Lung (tissue), 17 donors: ENCODE measurements at places on chromosomes 12 and 14. TPM values are rescaled to one million over a fixed set of nuclear protein-coding genes. Genes with fewer than 3 reads are reported as not detected.
A peak's percentile ranks its signal among the peaks of the same experiment; 100 is the strongest.

The GLIPR1L1 gene
- total RNA-seq, result not detected

The GSG1 gene
- total RNA-seq, result not detected

- peaks cover 14% of the 10 kb centered on the region for H3K4me1 ChIP-seq
- H3K4me3 ChIP-seq, result no peak overlapping the region
- no peak for DNase-seq
- H3K27me3 ChIP-seq, result no peaks in the 10 kb centered on the region
- H3K27ac ChIP-seq, result no peak overlapping the region
These were observed 43.2 kb upstream of the FBRSL1 start for GRCh38 chr12:132446633-132447326.

DNA sequence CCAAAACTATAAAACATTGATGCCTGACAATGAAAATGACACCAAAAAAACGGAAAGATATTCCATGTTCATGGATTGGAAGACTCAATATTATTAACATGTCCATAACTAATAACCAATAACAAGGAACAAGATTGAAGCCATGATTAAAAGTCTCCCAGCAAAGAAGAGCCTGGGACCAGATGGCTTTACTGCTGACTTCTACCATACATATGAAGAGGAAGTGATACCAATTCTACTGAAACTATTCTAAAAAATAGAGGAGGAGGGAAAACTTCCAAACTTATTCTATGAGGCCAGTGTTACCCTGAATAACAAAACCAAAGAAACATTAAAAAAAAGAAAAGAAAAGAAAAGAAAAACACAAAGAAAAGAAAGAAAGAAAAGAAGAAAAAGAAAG is 54.6 kb upstream of the ATF7IP start:
- no peak overlapping the region for H3K27ac ChIP-seq
- no peaks in the 10 kb centered on the region for H3K36me3 ChIP-seq
- no peaks in the 10 kb centered on the region for H3K4me1 ChIP-seq
- H3K4me3 ChIP-seq, result no peak overlapping the region
- H3K27me3 ChIP-seq, result no peaks in the 10 kb centered on the region
- no peak for DNase-seq

DNA sequence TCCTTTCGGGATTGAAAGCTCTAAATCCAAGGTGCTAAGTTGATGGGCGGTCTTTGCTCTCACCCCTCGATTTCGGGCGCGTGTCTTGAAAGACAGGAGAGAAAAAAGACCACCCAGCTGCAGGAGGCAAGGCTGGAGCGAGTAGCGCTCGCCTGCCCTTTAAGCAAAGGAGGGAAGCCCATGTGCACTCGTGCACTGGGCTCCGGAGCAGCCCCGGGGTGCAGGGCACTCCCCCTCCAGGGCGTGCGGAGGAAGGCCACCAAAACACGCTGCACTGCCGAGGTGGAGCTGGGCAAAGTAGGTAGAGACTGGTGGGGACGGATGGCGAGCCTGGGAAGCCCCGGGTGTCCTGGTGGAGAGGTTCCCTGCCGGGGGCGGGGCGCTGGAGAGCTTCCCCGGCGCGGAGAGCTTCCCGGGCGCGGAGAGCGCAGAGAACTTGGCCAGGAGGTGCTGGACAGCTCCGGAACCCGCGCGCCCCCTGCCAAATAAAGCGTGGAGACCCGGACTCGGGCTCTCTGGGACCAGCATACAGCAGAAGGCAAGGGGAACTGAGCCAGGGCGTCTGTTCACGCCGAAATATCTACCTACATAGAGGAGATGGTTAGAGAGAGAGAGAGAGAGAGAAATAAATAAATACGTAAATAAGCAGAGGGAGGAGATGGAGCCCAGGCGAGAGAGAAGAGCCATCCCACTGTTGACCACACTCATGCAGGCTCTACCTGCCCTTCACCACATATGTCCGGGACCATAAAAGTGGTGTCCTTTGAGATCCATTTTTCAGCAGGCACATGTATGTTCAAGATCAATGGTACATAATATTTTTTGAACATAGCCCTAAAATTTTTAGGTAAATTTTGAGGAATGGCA is 662 bp upstream of the NELL2 start:
- H3K4me1 ChIP-seq, result no peaks in the 10 kb centered on the region
- H3K27me3 ChIP-seq, result peaks cover 4% of the 10 kb centered on the region
- no peaks in the 10 kb centered on the region for H3K36me3 ChIP-seq
- peak overlapping the region; percentile 6 for H3K4me3 ChIP-seq

DNA sequence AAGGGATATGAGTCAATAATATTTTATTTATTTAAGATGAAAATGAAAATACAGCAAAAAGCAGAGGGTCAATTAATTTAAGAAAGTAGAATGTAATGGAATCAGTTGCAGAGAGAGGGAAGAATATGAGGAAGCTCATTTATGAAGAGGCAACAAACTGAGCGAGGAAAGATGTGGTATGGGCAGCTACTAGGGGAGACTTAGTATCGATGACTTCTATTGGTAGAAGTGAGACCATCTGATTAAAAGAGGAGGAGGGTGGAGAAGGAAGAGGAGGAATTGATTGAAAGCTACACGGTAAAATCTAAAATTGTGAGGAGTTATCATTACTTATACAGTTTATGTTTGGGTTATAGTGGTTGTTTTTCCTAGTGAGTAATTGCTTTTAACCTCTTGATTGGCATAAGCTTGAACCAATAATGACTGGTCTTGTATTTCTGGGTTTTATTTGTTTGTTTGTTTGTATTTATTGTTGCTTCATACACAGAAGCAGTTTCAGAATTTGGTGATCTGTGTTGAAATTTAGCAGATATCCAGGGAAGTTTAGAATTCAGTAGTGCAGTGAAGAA is 121.0 kb downstream of the LRRIQ1 start:
- no peak overlapping the region for H3K4me3 ChIP-seq
- H3K36me3 ChIP-seq, result no peaks in the 10 kb centered on the region
- H3K27ac ChIP-seq, result no peak overlapping the region

- DNase-seq, result peak; percentile 30
- no peak overlapping the region for H3K4me3 ChIP-seq
- no peaks in the 10 kb centered on the region for H3K4me1 ChIP-seq
- no peaks in the 10 kb centered on the region for H3K36me3 ChIP-seq
These were observed 107.5 kb upstream of the DYRK2 start for GRCh38 chr12:67540920-67541624.

DNA sequence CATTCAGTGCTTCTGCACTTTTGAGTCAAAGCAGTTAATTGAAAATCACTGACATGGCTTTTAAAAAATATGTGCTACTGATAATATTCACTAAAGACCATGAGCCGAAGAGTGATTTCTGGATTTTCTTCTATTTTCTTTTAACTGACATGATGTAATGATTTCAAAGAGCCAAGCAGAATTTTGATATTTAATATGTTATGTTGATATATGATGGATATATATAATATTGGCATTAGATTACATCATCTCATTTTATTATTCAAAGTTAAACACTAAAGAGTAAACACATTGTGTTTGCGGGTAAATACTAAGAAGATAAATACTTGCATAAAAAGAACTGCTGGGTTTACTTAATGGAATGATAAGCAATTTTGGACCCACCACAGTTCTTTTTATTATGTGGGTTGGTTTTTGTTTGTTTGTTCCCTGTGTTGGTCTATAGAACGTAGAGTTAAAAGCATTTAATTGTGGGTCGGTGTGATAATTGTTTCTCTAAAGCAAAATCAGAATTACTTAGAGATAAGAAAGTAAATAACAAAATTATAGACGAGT is 692 bp downstream of the SPIC start:
- H3K27ac ChIP-seq, result no peak overlapping the region
- H3K27me3 ChIP-seq, result no peaks in the 10 kb centered on the region
- no peaks in the 10 kb centered on the region for H3K4me1 ChIP-seq

DNA sequence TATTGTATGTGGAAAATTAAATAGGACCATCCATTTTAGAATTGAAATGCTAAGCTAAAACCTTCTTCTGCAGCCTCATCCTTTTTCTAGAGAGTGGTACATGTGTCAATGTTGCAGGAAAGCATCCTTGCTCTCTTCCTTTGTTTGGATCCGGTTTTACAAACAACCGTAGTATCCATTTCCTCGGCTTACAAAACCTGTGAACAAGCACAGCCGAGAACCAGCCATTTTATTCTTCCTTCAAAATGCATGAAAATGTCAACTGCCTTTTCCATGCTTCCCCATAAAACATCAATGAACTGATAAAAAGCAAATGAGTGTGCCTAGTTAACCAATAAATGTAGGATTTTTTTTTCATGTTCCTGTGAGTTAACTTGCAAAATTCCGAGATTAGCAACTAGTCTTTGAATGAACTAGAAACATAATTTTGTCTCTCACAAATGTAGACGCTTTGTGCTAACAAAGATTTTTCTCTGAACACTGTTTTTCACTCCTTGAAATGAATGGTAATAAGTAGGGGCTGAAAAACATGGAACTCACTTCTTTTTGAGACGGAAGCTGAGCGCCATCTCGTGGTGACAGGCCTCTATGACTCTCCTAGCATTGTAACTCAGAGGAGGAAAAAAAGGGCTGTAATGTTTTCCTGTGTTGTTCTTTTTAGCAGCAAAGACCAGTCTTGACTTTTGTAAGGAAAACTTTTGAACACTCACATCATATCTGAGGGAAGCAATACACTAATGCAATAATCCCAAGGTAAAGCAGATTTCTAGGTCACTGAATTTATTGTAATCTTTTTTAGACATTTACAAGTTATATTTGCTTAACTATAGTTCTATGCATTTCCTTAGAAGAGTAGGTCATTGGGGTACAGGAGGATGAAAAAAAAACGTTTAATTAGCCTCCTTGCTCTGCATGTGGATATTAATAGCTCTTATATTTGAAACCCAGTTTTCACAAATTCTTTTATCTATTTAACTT is 157.4 kb upstream of the FOXG1 start:
- no peaks in the 10 kb centered on the region for H3K36me3 ChIP-seq
- H3K27ac ChIP-seq, result no peak overlapping the region
- no peaks in the 10 kb centered on the region for H3K27me3 ChIP-seq
- H3K4me3 ChIP-seq, result no peak overlapping the region

- H3K4me3 ChIP-seq, result no peak overlapping the region
- no peaks in the 10 kb centered on the region for H3K4me1 ChIP-seq
- no peaks in the 10 kb centered on the region for H3K27me3 ChIP-seq
- H3K27ac ChIP-seq, result no peak overlapping the region
These were observed 748.8 kb downstream of the C12orf50 start for GRCh38 chr12:87280356-87280755.

GRCh38 chr12:80805106-80805505 is 88.4 kb downstream of the MYF5 start:
- no peaks in the 10 kb centered on the region for H3K4me1 ChIP-seq
- DNase-seq, result no peak
- no peaks in the 10 kb centered on the region for H3K27me3 ChIP-seq
- H3K36me3 ChIP-seq, result no peaks in the 10 kb centered on the region

- H3K27me3 ChIP-seq, result no peaks in the 10 kb centered on the region
- H3K36me3 ChIP-seq, result no peaks in the 10 kb centered on the region
These were observed 883 bp downstream of the FOXJ2 start for GRCh38 chr12:8033153-8034044.

DNA sequence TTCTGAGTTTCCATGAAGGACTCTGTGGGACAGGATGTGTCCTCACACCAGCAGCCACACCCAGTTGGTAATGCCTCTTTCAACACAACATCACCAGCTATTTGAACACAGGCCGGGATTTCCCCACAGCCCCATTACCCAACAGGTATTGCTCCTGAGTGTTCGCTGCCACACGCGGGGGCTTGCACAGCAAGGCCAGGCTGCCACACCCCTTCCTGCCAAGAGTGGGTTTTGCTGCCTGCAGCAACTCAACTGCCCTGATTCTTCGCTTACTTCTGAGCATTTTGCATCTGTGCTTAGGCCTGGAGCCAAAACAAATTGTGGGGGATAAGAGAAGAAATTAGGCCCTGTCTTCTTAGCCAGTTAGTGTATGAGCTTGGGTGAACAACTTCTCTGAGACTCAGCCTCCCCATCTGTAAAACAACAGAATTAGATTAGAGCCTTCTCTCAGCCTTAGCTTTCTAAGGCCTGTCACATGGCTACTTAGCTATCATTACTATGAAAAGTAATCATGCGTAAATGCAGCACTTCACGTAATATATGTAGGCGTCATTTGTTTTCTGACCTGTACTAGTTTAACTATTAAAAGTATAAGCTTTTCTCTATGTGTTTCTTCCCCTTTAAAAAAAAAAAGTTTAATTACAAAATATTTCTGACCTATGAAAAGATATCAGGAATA is 20.0 kb downstream of the CKAP4 start:
- no peak overlapping the region for H3K4me3 ChIP-seq
- no peaks in the 10 kb centered on the region for H3K36me3 ChIP-seq
- DNase-seq, result peak; percentile 26
- H3K4me1 ChIP-seq, result peaks cover 3% of the 10 kb centered on the region
- no peaks in the 10 kb centered on the region for H3K27me3 ChIP-seq

DNA sequence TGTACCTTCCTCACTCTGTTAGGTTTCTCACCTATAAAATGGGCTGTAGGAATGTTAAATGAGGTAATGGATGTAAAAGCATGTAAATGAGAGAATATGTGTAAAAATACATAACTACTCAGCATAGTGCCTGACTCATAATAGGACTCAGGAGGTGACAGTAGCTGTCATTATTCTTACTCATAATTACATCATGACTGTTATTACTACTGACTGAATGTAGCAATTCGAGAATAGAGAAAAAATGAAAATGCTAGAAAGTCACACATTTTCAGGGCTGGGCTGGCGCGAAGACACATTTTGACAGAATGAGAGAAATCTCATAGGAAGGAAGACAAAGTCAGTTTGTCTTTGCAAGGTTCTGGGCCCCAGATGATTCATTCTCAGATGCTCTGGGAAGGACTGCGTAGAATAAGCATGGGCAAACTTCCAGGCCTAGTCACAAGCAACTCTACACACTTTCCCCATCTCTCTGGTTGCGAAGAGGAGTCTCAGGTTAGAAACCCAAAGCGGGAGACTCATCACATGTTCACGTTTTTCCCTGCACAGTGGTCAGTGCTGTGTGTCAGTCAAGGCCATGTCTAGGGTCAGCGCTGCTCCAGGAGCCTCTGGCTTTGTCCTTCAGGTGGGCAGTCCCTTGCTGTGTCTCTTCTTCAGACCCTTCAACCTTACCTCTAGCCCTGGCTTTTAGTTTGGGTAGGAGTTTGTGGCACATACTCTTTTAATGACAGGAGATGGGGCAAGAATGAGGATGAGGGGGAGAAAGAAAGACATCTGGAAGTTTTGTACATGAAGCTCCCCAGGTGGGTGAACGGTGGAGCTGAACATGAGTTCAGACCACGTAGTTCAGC is 8.4 kb downstream of the GPRC5A start:
- no peaks in the 10 kb centered on the region for H3K36me3 ChIP-seq
- H3K27ac ChIP-seq, result peak overlapping the region; percentile 51
- H3K27me3 ChIP-seq, result no peaks in the 10 kb centered on the region
- no peak for DNase-seq
- H3K4me1 ChIP-seq, result peaks cover 10% of the 10 kb centered on the region

DNA sequence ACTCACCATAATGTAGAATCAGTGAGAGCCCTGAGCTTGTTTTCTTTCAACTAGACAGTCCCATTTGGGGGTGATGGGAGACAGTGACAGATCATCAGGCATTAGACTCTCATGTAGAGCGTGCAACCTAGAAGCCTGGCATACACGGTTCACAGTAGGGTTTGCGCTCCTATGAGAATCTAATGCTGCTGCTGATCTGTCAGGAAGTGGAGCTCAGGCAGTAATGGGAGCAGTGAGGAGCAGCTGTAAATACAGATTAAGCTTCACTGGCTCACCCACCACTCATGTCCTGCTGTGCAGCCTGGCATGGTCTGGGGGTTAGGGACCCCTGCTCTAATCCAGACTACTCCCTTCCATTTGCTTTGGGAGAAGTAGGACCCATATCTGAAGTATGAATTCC is 55.6 kb downstream of the FNTB start:
- DNase-seq, result no peak
- H3K4me1 ChIP-seq, result peaks cover 3% of the 10 kb centered on the region
- H3K4me3 ChIP-seq, result no peak overlapping the region
- no peak overlapping the region for H3K27ac ChIP-seq
- no peaks in the 10 kb centered on the region for H3K27me3 ChIP-seq
- H3K36me3 ChIP-seq, result peaks cover 32% of the 10 kb centered on the region

GRCh38 chr12:21451529-21451928 is 14.1 kb downstream of the PYROXD1 start:
- no peak overlapping the region for H3K27ac ChIP-seq
- H3K27me3 ChIP-seq, result no peaks in the 10 kb centered on the region
- H3K4me3 ChIP-seq, result no peak overlapping the region
- H3K36me3 ChIP-seq, result peaks cover 5% of the 10 kb centered on the region
- H3K4me1 ChIP-seq, result no peaks in the 10 kb centered on the region
- DNase-seq, result no peak
